HCT116 (cell line): ENCODE measurements at places on chromosomes 1 and 21.

DNA sequence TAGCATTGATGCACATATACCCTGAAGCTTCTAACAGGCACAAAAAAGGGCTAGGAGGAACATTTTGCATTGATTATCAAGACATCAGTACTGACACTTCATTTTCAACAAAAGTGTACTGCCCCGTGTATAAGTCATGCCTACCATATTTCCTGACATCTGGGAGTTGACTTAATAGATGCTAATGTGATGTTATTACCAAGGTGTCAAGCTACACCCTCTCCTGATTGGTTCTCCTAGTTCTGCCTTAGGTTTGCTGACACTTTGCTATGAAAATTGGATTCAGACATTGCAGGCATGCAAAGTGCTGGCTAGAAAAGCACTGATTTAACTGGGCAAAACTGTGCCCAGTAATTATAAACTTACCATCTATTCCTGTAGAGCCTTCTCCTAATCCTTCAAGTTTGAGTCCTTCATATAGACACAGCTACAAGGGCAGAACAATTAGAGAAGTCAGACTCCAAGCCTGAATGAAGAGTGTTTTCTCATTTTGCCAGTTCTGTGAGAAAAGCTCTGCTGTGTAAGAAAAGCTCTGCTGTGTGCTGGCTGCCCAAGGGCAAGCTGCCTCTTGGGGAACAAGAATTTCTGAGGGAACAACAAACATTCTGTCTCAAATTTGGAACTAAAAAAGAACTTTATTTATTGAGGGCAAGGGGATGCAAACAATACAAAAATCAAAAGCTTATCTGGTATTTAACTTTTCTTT, 11.2 kb downstream of the S100A10 start:
- no peak for DNase-seq

GRCh38 chr1:220491891-220492290, 36.0 kb upstream of the MARK1 start:
- no peak for DNase-seq

GRCh38 chr1:98427664-98428063, 233.9 kb upstream of the SNX7 start:
- DNase-seq, result no peak

DNA sequence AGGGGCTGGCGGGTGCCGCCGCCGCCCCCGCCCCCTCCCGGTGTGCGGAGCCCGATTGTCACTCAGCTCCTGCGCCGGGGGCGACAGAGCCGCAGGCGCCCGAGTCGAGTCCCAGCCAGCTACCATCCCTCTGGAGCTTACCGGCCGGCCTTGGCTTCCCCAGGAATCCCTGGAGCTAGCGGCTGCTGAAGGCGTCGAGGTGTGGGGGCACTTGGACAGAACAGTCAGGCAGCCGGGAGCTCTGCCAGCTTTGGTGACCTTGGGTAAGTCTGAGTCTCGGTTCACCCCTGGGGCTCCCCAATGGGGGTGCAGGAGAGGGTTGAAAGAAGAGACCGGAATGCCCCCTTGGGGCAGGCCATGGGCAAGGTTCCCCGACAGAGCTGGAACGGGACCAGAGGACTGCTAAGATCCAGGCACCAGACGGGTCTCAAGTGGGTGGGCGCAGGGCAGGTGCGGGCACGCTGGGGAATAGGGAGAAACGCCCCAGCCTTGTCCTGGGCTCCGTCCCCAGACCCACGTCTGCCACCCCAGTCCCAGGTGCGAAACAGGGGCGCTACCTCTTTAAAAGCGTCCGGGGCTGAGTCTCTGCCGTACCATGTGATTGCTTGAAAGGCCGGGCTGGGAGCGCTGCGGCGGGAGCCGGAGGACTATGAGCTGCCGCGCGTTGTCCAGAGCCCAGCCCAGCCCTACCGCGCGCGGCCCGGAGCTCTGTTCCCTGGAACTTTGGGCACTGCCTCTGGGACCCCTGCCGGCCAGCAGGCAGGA, at the start of gene ADORA1:
TSS of gene ADORA1 (plus strand) at position 61 of the 765 bp plus-strand sequence. CDS start 1,116 bp downstream, outside the sequence.
- peak; percentile 10 for DNase-seq

- no peak for DNase-seq
Observed at GRCh38 chr21:40595806-40596205, 251.2 kb downstream of the DSCAM start.

DNA sequence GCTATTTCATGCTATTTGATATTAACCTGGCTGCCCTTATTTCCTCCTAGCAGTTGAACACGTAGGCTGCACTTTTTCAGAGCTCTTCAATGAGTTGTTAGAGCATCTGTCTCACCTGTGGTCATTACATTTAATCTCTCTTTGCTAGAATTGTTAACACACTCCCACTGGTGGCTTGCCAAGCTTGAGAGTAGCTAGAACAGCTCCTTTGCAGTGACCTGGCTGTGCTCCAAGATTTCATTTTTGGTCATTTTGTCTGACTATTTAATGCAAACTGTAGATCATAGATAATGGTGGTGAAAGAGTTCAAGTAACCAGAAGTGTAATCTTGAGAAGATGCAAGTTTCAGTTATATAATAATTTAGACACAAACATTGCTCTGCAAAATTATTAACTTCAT, 105.6 kb downstream of the LRRC7 start:
- DNase-seq, result no peak

GRCh38 chr21:24941316-24942185, 665.7 kb downstream of the MRPL39 start:
- no peak for DNase-seq

DNA sequence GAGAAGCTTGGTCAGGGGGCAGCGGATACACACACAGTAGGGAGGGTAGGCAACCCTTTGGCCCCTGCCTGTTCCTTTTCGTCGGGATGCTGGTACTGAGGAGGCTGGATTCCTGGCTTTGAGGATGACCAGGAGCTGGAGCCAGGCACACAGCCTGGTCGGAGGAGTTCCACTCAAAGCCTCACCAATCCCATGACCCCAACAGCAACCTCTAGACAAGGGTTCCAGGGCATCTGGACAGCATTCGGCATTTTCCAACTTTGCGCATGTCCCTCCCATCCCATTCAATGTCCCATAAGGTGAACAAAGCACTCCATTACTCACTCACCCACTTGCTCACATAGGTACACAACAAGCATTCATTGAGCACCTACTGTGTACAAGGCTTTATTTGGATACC, 42.6 kb upstream of the HMGB4 start:
- DNase-seq, result no peak

DNA sequence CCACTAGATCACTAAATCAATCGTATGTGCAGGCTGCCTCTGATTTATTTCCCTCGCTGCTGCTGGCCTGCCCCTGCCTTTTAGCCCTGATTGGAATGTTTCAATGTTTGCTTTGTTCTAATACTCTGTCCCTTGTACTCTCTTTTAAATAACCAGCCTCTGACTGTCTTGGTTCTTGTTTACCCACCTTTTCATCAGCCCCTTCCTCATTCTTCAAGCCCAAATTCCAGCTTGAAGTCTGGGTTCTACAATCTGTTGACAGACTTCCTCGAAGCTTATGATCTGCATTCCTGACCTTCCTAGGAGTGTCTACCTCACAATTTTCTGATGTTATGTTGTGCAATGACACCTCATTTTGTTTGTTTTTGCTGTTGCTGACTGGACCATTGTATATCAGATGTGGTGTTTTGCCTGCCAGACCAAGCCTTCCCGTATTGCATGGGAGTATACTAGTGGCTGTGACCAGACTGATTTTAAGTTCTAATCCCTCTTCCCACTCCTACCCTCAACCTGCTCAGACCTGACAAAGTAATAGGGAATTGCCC, 46.6 kb upstream of the APOBEC4 start:
- no peak for DNase-seq

GRCh38 chr1:63189677-63190076, 132.7 kb upstream of the FOXD3 start:
- peak; percentile 15 for DNase-seq

- no peak for DNase-seq
Observed at GRCh38 chr1:151612501-151613281, 841 bp downstream of the SNX27 start.

- DNase-seq, result no peak
Observed at GRCh38 chr1:119731741-119732430, 20.2 kb downstream of the PHGDH start.

DNA sequence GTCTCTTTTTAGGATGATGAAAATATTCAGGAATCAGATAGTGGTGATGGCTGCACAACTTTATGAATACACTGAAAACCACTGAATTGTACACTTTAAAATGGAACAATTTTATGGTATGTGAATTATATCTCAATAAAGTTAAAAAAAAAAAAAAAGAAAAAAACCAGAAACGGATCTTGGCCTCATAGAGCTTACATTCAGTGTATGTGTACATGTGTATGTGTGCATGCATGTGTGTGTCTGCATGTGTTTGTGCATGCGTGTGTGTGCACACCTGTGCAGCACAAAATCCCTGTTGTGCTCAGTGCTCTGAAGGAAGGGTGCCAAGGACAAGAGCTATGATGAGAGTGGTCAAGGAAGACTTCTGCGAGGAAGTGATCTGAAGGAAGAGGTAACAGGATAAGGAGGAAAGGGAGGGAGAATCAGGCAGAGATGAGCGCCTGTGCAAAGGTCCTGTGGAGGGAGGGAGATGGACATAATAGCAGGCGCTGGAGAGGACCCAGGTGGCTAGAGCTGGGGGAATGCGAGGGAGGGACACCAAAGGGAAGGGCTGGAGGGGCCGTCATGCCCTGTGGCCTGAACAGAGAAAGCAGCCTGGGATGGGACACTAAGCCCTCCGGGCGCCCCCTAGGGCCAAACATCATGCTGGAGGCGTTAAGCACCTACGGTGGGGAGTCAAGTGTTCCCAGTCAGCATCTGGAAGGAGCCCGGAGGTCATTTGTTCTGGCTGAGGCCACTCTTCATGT, 25.2 kb downstream of the NKAIN1 start:
- no peak for DNase-seq

DNA sequence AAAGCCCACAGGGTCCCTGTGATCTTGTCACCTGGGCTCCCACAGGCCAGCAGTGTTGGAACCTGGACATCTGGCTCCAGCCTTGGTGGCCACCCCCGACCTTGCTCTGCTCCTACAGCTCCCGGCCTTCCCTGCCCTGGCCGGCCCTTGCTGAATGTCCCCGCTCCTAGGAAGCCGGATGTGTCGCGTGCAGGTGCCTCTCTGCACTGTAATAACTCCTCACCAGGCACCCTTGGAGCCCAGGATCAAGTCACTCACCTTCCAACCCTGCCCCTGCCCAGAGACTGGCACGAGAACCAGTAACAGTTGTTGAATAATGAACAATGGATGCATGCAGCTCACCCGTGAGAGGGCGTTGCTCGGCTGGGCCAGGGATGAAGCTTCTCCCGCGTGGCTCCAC, 12.1 kb downstream of the PDE9A start:
- no peak for DNase-seq

- no peak for DNase-seq
Observed at GRCh38 chr1:242178924-242179708, 180.2 kb upstream of the MAP1LC3C start.

DNA sequence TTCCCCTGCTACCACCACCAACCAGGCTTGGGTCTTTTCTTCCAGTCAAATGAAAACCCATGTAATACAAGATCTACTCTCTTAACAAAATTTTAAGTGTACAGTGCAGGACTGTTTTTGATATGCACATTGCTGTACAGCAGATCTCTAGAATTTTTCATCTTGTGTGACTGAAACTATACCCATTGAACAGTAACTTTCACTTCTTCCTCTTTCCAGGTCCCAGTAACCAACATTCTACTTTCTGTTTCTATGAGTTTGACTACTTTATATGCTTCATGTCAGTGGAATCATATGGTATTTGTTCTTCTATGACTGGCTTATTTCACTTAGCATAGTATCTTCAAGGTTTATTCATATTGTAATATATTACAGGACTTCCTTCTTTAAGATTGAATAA, 45.3 kb upstream of the PLPPR4 start:
- no peak for DNase-seq

DNA sequence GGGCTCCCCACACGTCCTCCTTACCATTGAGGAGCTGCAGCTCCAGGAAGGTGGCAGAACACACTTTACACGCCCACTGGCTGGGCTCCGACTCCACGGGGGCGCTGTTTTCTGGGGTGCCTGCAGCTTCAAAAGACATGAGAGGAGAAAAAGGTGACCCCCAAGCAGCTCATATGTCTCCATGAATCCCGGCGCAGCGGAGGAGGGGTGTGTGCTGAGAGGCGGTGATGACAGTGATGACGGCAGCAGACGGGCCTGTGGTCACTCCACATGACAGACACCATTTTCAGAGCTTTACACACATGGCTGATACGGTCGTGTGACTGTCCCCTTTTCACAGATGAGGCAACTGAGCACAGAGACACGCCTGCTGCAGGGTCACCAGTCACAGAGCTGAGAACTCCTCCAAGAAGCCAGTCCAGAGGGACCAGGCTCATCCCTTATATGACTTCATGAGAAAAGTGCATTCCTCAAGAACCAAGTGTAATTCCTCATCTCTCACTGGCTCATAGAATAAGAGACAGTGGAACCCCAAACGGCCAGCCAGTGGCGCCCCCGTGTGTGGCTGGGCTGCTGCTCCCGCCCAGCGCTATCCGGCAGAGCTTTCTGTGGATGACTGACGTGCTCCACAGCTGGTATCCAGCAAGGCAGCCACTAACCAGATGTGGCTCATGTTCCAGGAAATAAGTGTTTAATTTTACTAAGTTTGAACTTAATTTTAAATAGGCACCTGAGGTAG, 31.9 kb downstream of the PRDM15 start:
- no peak for DNase-seq

- DNase-seq, result no peak
Observed at GRCh38 chr1:13921190-13921589, 221.2 kb downstream of the PRDM2 start.

- no peak for DNase-seq
Observed at GRCh38 chr21:15701830-15702229, 28.0 kb upstream of the USP25 start.

- no peak for DNase-seq
Observed at GRCh38 chr1:225919906-225920305, 4.1 kb downstream of the PYCR2 start.

DNA sequence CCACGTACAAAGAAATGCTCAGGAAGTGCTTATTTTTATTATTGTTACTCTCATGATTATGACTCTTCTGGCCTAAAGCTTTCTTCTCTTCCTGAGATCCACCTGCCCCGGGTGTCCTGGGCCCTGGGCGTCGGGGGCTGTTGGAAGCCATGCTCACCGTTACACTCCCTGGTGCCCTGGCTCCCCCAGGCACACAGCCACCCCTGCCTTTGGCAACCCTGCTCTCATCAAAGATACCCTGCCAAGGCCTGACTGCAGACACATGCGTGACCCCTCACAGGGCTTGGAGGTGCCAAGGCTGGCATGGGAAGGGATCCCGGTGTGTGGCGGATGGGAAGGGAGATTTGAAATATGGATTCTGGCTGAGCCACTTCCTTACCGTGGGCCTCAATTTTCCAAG, 3.3 kb upstream of the KISS1 start:
- no peak for DNase-seq

DNA sequence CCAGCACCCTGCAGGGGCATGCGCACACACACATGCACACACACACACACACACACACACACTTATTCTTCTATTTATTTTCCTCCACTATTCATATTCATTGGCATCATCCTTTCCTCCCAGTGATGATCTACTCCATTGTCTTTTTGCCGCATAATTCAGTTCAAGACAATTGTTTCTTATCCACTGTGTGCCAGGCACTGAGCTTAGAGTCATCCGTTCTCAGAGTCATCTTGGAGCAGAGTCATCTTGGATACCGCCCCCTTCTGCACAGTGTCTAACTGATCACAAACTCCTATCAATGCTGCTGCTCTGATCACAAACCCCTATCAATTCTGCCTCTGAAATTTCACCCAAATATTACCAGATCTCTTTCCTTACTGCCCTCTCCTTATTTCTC, 102.8 kb upstream of the PROX1 start:
- no peak for DNase-seq

- no peak for DNase-seq
Observed at GRCh38 chr1:160710517-160711252, 937 bp downstream of the CD48 start.
